ENCODE measurements at places on chromosomes 5 and 9.

GRCh38 chr5:143164557-143164956 lies 238.9 kb downstream of the NR3C1 start:
- DNase-seq = no peak

- peak; percentile 47 for DNase-seq
Measured at GRCh38 chr5:127892467-127893207, 189.4 kb downstream of the CCDC192 start.

- DNase-seq = peak; percentile 46
Measured at GRCh38 chr5:171418982-171419687, at the start of gene FGF18. Gene FGF18 (plus strand): TSS chr5:171419647. CDS start chr5:171420200, 553 bp downstream.

- DNase-seq = no peak
Measured at GRCh38 chr5:116445311-116445710, 129.3 kb downstream of the SEMA6A start.

GRCh38 chr5:144100702-144101101 lies 69.8 kb downstream of the YIPF5 start:
- DNase-seq = no peak

DNA sequence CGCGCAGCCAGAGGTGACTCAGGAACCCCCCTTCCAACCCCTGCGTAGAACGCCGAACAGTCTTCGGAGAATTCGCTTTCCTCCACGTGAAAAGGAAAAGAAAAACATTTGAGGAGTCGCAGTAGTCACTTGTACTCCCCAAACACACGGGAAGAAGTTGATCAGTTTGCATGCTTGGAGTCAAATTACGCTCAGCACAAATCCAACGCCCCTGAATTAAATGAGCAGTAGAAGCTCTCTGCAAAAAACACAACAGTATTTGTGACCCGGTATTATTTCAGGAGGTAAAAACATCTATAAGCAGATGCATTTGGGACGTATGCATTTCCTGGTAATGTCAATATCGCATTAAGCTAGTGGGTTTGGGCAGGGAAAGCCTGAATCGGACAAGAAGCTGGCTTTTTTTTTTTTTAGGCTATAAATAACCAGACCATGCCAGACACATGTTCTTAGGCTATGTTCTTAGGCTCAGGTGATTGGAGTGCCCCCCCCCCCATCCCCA lies 854 bp upstream of the ARL15 start:
- DNase-seq = peak; percentile 25

DNA sequence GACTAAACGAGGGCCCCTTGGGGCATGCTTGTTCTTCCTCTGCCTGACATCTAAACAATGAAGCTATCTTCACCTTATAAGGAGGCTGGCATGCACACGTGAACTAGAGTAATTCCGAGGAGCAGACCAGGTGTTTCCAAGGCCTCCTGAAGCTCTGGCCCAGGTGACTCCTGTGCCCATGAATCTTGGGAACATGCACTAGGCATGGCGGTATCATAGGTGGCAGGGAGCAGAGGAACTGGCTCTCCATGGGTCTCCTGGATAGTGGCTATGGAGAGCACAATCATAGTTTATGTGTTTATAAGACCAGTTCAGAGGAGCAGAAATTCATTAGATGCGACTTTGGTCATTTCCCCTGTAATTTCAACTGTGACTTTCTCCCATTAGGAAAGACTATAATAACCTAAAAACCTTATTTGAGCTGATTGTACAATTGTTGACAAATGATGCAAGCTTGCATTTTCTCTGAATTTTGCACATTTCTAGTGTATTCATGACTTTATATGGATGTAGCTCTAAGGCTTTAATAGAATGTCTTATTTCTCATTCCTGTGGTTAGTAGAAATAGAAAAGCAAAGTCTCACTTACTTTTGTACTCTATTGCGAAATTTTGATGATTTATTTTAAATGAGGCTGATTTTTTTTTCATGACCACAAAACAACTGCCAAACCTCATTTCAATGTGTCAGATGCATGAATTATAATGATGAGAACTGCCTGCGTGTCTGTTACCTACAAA lies 135.3 kb upstream of the RPS23 start:
- no peak for DNase-seq

DNA sequence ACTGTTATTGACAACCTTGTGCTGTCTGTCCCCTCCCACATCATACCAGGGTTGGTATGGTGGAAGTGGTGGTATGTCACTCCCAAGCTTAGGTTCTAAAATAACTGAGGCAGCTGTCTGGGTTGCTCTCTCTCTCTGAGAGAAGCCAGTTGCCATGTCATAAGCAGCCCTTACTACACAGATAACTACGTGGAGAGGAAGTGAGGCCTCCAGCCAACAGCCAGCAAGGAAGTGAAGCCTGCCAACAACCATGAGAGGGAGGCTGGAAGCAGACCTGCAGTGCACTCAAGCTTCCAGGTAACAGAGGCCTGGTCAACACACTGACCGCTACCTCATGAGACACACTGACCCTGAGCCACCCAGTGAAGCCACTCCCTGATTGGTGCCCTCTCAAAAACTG lies 18.6 kb downstream of the CTNNAL1 start:
- DNase-seq = no peak

GRCh38 chr5:181087309-181087708 lies 43.7 kb downstream of the OR2V1 start:
- no peak for DNase-seq

DNA sequence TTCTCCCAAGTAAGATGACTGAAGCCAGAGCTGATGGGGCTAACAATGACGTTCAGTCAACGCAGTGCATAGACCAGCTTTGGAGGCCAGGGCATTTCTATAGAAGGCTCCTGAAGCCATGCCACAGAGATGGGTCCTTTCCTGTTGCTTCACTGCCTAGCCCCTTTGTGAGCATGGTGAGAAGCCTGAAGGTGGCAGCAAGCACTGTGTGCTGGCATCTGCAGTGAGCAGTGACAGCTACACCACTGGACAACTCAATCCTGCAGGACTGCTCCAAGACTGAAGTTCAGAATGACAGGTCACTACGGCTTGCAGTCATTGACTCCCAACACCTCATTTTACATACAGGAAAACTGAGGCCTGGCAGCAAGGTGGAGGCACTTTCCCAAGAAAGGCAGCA lies 229.0 kb downstream of the TSSK1B start:
- DNase-seq = peak; percentile 59

DNA sequence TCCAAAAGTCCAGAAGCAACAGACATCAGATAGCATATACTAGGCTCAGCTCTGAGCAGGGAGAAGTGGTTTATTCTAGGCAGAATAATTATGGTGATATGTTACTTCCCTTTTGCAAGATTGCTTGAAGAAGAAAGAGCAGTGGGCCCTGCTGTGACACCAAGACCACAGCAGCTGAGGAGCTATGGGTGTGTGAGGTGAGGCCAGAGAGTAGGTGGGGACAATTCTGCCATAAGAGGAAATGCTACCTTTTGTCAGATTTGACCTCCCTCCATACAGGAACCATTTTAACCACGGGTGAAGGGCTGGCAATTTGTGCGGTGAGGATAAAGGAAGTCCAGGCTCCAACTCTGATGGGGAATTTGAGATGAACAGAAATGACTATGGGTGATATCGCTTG lies 51.3 kb downstream of the TNFSF15 start:
- no peak for DNase-seq

- no peak for DNase-seq
Measured at GRCh38 chr5:61647672-61648071, 315.6 kb downstream of the ZSWIM6 start.

DNA sequence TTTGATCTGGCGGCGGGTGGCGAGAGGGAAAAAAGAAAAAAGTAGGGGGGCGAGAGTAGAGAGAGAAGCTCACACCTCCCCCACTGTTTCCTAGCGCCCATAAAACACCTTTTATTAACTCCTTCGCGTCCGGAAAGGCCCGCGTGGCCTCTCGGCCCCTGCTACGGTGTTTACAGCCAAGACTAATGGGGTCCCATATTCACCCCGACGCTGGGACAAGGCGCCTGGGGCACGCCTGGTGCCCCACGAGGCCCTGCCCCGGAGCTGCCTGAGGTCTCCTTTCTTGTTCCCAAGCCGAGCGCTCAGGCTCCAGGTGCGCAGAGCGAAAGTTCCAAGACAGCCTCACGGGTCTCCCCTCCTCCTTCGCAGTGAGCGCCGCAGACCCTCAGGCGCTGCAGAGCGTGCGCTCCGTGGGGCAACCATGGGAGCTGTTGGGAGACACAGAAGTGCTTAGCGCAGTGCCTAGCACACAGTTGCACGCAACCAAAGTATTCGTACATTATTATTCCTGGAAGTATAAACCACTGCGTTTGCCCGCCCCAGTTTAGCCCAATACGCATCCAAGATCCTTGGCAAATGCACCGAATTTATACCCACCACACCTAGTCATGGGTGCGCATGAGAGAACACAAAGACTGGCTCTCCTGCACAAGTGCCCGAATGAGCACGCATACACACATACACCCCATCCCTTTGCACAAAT lies 4.3 kb downstream of the HAND1 start:
- DNase-seq = no peak

GRCh38 chr5:136056771-136057335 lies 28.1 kb downstream of the TGFBI start:
- DNase-seq = peak; percentile 31

DNA sequence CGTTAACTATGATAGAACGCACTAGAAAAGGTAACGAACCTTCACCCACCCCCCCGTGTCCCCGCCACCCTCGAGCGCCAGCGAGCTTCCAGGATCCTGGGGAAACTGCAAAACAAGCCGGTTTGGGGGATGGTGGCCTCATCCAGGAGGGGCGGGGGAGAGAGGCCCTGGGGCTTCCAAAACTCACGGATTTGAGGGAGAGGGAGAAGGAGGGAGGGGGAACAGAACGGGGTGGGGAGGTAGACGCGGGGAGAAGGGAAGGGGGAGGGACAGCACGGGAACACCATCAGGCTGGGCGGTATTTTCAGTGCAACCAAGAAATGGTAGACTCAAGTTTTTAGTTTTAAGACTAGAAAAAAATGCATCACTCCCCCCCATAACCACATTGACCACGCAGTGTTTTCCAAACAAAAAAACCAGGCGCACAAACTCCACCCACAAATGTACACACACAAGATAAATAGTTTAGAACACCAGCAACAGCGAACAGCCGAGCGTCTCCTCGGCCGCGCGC lies 1.4 kb downstream of the NRARP start:
- peak; percentile 76 for DNase-seq

- DNase-seq = no peak
Measured at GRCh38 chr9:86867804-86868313, 79.4 kb downstream of the GAS1 start.

DNA sequence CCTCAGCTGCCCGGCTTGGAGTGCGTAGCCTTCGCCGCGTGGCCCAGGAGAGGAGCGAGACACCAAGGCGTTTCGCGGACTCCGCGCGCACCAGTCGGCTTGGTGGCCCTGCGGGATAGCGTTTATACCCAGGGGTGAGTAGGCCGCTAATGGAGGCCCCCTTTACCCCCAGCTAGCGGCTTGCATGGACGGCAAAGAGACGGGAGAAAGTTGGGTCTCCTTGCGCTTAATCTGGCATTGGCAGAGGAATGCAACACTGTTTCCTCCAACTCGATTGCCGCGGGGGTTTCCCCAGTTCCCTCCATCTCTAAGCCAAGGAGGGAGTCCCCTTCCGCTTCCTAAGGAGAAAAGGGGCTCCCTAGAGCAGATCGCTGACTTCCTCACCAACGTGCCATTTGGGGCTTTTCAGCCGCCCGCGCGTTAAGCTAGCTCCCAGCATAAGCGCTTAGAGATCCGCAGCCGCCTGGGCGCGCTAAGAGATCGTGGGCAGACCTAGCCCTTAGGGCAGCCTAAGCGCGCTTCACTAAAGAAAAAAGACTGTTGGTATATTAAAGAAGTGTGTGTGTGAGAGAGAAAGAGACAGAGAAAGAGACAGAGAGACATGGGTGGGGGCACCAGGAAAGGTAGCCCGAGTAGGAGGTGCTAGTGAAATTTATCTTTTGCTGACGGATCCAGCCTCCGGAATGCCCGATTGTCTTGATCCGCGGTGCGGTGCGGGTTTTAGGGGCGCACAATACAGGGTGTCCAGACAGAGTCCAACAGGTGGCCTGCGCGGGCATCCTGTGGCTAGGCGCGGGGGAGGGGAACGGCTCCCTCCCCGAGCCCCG lies 597.9 kb upstream of the SGCD start:
- peak; percentile 78 for DNase-seq

DNA sequence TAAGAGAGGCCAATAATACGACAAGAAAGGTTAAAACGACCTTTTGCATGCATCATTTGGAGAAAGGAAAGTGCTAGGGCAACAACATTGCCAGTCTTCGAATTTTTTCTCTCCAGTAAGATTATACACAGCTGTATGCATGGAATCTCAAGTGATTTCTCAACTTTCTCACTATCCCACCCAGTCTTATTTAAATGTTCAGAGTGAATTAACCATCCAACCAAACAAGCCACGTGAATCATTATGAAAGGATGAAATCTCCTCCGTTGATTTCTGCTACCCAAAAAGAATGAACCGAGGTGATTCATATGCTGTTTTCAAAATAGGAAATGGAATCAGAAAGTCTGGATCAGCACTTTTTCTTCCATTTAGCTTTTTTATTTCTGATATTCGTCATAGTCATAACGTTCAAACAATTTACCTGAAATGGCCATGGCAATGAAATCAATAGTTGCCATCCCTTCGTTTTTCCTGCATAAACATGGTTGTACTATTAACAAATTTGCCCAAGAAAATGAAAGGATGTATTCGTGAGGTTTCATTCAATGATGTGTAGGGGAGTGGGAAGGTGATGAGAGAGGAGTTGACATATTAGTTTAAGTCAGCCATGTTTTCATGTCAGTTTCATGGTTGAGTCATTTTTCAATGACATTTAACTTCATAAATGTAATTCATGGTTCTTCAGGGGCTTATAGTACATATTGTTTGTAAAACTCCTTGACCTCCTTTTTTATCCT lies 170.9 kb upstream of the WWC1 start:
- no peak for DNase-seq

- peak; percentile 30 for DNase-seq
Measured at GRCh38 chr5:68460147-68460798, 244.7 kb downstream of the PIK3R1 start.

DNA sequence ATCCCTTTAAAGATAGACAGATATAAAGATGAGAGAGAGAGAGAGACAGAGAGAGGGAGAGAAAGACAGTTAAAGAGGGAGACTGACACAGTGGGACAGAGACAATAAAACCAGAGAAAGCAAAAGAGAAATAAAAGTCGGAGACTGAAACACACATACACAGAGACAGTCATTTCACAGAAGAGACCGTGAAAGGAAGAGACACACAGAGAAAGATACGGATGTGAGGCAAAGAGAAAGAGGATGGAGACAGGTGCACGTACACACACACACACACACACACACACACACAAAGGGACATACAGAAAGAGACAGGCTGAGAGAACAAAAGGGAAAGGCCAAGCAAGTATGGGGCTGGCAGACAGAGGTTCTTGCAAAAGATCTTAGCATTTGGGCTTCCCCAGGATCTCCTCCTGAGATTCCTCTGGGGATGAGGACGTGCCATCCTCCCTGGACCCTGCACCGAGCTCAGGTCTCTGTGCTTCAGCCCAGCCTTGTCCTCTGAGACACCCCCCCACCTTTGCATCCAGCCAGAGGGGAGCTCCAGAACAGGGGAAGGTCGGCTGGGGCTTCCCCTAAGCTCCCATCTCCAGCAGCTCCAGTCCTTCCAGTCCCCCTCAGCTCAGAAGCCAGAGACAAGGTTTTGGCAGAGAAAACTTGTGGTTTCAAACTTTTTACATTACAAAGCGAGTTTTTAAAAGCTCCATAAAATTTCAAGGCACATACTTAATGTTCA lies 318.4 kb upstream of the PANK3 start:
- DNase-seq = no peak
